ENCODE measurements at places on chromosomes 7 and 10.
A peak's percentile ranks its signal among the peaks of the same experiment; 100 is the strongest.

- DNase-seq: no peak
These were observed 15.1 kb upstream of the SLC16A12 start for GRCh38 chr10:89550509-89550908.

DNA sequence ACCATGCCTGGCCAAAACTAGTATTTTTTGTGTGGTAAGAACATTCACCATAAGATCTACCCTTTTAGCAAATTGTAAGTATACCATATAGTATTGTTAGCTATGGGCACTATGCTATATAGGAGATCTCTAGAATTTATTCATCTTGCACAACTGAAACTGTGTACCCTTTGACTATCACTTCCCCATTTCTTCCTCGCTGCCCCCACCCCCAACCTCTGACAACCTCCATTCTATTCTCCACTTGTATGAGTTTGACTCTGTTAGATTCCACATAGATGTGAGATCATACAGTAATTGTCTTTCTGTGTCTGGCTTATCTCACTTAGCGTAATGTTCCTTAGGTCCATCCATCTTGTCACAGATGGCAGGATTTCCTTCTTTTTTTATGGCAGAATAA lies 3.6 kb downstream of the CASP7 start:
- DNase-seq: no peak

GRCh38 chr10:62760401-62760800 lies 44.1 kb upstream of the ADO start:
- no peak for DNase-seq

DNA sequence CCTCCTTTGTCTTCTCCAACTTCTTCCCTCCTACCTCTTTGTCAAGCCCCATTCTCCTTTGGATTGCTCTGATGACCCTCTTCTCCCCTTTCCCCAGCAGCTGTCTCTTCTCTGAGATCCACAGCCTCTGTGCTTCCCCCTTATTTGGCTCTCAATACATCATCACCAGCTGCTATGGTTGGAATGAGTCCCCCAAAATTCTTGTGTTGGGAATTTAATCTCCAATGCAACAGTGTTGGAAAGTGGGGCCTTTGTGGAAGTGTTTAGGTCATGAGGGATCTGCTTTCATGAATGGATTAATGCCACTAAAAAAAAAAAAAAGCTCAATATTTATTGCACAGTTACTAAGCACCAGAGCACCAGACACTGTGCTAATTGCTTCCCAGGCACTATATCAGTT lies 39.2 kb upstream of the FRMD4A start:
- DNase-seq: no peak

GRCh38 chr7:136502162-136502561 lies 366.3 kb upstream of the CHRM2 start:
- DNase-seq: no peak

DNA sequence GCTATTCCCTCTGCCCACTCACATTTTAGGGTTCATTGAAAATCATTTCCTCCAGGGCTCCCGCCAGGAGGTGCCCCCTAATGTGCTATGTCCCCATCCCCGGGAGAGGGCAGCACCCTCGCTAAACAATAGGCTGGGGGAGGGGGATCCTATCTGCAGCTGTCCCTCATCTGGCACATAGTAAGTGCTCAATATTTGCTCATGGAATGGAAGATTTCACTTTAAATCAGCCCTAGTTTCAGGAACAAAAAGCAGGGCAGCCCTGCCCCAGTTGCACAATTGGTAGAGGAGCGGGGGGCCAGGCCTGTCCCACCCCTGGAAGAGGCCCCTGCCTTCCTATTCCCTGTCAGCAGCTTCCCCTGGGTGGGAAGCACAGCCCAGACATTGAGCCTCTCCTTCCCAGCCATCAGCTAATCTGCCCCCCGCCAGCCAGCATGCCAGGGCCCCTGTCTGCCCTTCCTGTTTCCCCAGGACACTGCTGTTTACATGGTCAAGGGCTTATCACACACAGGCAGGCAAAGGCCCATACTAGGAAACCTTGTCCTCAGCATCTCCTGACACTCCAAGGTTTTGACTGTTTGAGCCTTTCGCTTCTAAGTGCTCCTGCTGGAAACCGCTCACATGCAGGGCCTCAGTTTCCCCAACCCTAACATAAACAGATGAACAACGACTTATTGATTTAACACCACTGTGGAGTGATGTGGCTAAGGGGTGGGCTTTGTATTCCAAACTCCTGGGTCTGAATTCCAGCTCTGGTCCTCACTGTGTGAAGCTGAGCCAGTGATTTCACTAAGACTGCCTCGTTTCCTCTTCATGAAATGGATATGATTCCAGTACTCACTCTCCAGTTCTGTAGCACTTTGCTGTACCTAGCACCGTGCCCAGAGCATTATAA lies 130.7 kb upstream of the ZMIZ1 start:
- peak; percentile 27 for DNase-seq

DNA sequence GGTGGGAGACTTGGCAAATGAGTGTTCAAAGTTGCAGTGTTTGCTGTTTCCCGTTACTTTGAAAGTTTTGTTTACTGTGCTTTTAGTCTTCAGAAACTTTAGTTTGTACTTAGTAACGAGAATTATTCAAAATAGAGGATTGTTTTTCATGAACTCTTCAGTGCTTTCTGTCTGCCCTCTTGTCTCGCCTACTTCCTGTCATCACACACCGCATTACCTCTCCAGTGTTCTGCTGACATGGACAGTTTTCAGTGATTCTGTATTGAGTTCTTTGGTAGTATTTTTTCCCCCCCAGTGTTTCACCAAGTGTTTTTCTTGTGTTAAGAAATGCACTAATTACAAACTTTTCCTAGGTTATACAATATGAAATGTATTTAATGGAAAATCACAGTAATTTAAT lies 207.0 kb downstream of the MLLT10 start:
- DNase-seq: no peak

GRCh38 chr7:16071246-16071857 lies 350.0 kb downstream of the CRPPA start:
- DNase-seq: peak; percentile 6

DNA sequence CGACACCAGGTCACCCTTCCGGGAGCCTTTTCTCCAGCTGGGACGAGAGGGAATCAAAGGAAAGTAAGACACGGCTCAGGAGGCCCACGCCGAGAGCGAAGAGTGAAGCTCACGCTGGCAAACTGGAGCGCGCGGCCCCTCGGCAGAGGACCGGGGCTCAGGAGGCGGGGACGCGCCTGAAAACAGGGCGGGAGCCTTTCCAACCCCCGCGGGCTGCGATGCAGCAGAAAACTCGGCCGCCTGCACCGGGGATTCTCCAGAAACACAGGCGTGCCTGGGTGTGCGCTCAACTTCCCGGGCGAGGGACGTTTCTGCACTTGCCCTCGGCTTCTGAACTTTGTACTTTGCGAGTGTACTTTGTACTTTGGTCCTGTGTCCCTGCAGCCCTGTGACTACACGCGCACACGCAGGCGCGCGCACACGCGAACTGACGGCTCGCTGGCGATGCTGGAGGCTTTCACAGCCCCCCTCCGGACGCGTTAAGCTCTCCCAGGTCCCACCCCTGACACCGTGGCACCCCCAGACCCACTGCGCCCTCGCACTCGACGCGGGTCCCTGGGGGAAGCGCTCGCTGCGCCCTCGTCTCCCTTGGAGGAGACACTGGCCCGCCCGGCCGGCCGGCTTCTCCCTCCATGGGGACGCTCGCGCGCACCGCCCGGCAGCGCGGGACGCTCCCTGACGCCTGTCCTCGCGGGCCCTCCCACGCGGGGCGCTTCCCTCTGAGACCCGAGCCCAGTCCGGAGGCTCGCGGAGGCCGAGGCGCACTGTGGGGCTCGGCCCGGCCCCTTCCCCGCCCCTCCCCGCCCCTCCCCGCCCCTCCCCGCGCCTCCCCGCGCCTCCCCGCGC lies 588 bp upstream of the PAOX start:
- DNase-seq: peak; percentile 61

GRCh38 chr7:65295409-65295808 lies 78.2 kb upstream of the ZNF92 start:
- no peak for DNase-seq

- no peak for DNase-seq
These were observed 345 bp downstream of the COBL start for GRCh38 chr7:51316262-51316665.

DNA sequence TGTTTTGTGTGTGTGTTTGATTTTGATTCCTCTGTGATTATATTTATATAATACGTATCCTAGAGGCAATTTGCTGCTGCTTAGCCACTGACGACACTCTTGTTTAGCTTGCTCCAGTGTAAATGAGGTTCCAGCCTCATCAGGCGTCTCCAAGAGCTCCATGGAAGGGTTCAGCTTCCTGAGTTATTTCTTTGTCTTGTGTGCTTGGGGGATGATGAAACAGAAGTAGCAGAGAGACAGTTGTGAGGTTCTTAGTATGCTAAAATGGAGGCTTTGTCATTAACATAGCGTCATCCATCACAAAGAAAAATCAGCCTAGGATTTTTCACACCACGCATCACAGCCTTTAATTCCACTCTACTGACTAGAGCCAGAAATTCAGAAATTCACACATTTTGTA lies 85.1 kb downstream of the KLF6 start:
- no peak for DNase-seq

- no peak for DNase-seq
These were observed 44.0 kb upstream of the HPSE2 start for GRCh38 chr10:99279626-99280111.

DNA sequence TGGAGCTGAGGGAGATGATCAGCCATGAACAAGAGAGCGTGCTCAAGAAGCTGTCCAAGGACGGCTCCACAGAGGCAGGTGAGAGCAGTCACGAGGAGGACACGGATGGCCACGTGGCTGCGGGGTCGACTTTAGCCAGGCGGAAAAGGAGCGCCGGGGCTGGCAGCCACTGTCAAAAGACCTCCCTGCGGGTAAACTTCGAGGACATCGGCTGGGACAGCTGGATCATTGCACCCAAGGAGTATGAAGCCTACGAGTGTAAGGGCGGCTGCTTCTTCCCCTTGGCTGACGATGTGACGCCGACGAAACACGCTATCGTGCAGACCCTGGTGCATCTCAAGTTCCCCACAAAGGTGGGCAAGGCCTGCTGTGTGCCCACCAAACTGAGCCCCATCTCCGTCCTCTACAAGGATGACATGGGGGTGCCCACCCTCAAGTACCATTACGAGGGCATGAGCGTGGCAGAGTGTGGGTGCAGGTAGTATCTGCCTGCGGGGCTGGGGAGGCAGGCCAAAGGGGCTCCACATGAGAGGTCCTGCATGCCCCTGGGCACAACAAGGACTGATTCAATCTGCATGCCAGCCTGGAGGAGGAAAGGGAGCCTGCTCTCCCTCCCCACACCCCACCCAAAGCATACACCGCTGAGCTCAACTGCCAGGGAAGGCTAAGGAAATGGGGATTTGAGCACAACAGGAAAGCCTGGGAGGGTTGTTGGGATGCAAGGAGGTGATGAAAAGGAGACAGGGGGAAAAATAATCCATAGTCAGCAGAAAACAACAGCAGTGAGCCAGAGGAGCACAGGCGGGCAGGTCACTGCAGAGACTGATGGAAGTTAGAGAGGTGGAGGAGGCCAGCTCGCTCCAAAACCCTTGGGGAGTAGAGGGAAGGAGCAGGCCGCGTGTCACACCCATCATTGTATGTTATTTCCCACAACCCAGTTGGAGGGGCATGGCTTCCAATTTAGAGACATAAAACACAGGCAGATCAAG lies 3.3 kb downstream of the GDF2 start:
- DNase-seq: no peak

DNA sequence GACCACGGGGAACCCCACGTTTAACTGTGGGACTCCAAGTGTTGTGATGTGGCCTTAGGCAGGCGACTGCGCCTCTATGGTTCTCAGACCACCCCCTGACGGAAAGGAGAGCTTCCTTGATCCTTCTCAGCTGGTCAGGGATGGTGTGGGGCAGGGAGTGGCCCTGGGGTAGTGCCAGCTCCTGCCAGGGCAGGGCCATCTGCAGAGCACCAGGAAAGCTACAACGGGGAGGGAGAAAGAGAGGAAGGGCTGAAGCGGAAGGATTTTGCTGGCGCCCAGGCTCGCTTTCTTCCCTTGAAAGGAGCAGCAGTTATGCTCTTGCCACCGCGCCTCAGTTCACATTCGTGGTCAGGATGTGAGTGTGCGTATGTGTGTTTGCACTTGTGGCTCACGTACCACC lies 74.9 kb upstream of the PCBD1 start:
- no peak for DNase-seq

GRCh38 chr7:107579885-107580715 lies at the start of gene BCAP29:
Gene BCAP29, plus strand, starts transcription at chr7:107580246. Its CDS starts 527 bp downstream, at chr7:107580773.
- peak; percentile 77 for DNase-seq

DNA sequence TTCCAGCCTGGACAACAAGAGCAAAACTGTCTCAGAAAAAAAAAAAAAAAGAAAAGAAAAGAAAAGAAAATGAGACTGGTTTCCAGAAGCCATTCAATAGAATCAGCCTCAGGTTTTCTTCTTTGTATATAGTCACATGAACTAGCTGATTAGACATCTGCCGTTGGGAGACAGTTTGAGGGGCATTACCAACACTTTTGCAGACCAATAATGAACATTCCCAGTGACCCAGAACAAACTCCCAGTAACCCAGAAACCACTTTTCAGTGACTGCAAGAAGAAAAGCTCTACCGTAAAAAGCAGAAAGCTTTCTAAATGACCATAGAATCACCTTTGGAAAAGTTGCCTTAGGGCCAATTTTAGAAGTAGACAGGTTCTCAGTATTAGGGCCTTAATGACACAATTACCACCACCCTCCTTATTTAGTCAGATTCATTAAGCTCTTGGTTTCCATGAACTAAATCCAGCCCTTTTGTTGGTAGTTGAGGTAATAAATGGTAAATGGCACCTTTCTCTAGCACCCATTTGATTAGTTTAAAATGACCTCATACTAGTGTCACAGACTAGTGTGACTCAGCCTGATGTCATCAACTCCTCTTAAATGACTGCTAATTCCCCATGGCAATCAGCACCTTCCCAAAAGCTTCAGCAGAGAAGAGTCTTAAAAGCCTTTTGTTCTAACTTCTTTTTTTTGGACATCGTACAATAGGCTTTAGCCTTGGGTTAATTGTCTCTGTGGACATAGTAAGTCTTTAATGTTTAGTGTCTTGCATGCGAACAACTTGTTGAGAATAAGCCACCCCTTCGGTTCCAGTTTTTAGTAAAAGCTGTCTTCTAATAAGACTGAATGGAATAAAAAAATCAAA lies 33.6 kb upstream of the XRCC2 start:
- no peak for DNase-seq

GRCh38 chr7:155353256-155353897 lies 55.7 kb downstream of the INSIG1 start:
- DNase-seq: no peak

- DNase-seq: peak; percentile 54
These were observed 198.9 kb downstream of the REEP3 start for GRCh38 chr10:63720072-63720537.

DNA sequence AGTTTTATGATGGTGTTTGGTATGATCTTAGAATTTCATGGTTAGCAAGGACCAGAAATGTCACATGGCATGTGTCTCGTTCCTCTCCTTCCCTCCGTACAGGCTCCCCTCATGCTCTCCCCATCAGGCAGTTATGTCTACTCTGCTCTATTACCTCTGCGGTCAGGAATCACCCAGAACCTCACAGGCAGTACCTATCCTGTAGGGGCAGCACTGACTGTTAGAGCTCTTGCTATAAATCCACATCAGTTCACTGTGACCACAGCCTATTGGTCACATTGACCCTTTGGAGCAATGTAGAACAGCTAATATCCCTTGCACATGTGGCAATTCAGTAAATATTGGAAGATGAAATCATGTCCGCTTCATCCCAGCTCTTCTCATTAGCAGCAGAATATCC lies 151.8 kb downstream of the WNT2 start:
- DNase-seq: no peak

All from germinal center (tissue), 1 donor.